ENCODE measurements at places on chromosomes 3 and 15.

GRCh38 chr3:168025076-168025475 is 70.6 kb downstream of the GOLIM4 start:
- DNase-seq: no peak

DNA sequence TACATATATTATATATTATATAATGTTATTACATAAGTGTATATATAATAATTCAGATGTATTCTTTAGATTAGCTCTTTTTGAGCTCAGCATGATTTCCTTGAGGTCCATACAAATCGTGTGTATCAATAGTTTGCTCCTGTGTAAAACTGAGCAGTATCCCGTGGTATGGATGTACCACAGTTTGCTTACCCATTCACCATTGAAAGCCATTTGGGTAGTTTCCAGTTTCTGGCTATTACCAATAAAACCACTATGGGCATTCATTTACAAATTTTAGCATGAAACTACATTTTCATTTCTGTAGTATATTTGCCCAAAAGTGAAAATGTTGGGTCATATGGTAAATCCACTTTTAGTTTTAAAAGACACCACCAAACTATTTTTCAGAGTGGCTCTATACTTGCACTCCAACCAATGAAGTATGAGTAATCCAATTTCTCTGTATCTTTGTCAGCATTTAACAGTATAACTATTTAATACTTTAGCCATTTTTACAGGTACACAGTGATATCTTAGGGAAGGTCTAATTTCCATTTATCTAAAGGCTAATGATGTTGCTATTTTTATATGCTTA is 1361.4 kb upstream of the GBE1 start:
- DNase-seq: no peak

DNA sequence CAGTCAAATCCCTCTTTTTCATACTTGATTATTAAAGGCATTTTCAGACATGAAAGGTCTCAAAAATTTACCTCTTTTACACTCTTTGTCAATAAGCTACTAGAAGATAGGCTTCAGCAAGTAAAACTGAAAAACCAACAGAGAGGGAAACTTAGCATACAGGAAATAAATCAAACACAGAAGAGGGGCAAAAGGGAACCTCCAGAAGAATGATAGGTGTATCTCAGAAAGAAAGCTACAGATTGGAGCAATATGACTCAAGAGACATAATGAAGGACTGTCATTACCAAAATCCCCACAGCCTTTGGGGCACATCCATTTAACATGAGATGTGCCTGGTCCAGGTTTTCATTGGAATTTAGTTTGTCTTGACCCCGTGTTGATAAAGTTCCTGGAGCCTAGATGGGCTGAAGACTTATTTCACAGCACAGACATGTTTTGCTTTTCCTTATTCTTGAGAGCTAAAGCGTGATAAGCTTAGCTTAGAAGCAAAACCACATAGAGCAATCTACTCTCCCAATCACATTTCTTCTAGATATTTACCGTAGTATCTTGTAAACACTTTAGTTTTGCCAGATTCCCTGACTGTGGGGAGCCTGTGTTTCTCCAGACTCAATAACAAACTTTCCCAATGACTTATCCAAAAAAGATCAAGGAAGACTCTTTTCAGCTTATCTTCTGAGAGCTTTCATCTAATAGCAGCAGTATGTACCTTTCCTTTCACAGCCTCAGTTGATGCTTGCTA is 11.7 kb downstream of the LRRFIP2 start:
- no peak for DNase-seq

GRCh38 chr3:20054549-20054987 is 14.3 kb downstream of the KAT2B start:
- DNase-seq: peak; percentile 88

GRCh38 chr15:65254758-65255157 is 31.9 kb downstream of the PARP16 start:
- DNase-seq: no peak

DNA sequence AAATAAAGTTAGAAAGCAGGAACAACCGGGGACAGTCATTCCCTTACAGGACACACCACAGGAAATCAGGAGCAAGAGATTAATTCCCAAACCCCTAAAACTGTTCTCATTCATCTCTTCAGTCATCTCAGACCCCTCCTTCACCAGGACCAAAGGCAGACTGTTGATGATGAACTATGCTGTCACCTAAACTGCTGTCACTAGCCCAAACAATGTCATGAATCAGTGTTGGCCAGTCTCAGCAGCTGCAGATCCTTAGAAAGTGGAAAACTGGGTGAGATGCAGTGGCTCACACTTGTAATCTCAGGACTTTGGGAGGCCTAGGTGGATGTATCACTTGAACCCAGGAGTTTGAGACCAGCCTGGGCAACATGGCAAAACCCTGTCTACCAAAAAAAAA is 909.6 kb downstream of the ROBO1 start:
- no peak for DNase-seq

- DNase-seq: no peak
Observed at GRCh38 chr15:60839510-60840211, 360.7 kb upstream of the ICE2 start.

DNA sequence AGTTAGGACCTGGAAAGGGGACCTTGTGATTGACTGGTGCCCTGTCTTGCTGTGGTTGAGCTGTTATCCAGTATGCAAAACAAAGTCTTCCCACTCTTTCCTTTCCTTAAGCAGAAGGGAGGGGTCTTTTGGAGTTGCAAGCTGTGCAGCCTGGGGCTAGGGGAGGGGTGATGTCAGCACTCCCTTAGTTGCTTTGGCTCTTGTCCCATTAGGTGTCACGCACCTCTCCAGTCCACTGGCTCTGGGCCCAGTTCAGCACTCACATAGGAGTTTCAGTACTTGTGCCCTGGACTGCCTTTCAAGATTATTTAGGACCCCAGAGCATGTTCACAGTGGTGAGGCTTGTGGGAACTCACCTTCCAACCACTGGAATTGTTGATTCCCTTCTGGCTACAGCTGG is 238.5 kb downstream of the DOCK3 start:
- DNase-seq: no peak
